ENCODE measurements at places on chromosomes 13 and 19.

DNA sequence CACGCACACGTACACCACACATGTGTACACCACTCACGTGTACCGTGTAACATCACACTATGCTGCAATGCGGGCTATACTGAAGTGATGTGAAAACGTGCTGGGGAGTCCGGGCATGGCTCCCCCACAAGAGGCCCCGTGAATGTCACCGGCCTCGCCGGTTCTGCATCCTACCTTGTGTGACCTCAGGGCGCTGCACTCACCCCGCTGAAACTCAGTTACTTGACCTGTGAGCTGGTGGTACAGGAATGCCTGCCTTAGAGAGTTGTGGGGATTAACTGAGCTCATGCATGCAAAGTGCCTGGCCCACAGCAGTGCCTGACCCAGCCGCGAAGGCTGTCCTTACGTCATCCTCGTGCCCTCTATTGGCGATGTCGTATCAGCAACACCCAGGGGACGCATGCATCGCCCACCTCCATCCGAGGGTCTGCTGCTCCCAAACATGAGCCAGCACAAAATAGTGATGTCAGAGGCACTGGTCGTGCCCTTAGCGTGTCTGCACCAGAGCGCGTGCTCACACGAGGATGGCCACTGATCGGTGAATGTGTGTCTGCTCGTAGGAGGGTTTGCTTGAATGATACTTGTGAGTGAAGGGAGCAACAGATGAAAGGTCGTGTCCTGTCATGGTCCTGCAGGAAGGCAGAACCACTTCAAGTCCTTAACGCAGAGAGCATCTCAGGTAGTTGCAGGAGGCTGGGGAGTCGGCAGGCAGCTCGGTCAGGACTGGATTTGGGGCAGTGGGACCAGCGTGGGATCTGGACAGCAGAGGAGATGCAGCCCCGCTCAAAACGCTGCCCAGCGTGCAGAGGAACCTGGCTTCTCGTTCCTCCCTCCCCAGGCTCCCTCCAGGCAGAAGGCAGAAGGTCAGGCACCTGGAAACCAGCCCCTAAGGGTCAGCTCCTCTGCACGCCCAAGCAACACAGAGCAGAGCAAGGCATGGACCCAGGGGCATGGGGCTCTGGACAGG, 126.2 kb upstream of the SPACA7 start:
- DNase-seq: no peak

DNA sequence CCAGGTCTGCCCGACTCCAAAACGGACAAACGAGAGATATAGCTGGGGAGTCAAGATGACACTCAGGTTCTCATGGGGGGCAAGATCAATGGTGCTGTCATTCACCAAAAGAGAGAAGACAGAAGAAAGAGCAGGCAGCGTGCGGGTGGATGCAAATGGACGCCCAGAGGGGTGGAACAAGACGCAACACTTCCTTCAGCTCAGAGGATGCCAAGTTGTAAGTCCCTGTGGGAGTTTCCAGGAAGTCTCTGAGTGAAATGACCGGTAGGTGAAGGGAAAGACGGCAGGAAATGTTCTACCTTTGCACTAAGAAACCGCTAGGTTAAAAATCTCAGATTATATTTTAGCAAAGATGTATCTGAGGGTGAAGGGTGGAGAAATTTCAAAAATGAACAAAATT, 26.5 kb downstream of the TUBGCP3 start:
- DNase-seq: no peak

GRCh38 chr13:24243302-24243701, 66.1 kb upstream of the C1QTNF9 start:
- peak; percentile 14 for DNase-seq

DNA sequence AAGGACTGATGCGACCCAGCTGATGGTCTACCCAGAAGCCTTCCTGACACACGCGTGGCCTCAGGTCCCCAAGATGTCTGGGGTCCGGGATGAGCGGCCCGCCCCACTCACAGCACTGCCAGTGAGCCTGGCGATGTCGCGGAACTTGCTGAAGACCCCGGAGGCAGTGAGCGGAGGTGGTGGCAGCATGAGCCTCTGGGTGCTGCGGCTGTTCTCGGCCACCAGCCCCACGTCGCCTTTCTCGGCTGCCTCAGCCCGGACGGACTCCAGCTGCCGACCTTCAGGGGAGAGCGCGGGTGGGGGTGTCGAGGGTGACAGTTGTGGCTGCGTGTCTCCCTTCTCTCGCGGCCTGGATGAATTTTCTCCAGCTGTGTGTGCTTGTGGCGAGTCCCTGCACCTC, 26.8 kb upstream of the PLA2G4C start:
- no peak for DNase-seq

DNA sequence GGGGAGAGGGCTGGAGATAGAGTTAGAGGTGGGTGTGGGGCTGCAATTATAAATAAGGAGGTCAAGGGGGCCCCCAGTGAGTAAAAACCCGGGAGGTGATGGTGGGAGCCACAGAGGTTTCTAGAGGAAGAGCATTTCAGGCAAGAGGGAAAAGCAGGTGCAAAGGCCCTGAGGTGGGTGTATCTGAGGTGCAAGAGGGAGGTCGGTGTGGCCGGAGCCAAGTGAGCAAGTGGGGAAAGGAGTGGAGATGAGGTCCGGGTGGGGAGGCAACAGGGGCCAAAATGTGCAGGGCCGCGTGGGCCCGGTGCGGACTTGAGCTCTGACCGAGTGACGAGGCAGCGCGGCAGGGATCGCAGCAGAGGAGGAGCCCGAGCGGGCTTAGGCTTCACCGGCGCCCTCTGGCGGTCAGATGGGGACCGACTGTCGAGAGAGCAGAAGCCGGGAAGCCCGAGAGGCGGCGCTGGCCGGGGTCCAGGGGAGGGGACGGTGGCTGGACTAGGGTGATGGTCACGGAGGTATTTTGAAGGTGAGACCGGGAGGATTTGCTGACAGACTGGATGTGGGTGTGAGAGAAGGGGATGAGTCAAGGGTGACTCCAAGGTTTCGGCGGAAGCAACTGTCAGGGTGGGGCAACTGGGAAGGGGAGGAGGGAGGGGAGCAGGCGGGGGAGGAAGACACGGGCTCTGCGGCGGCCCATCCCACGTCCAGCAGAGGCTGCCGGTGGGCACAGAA, 17.7 kb upstream of the SPACA4 start:
- DNase-seq: peak; percentile 70

GRCh38 chr19:20470345-20471135, 95.0 kb downstream of the ZNF737 start:
- DNase-seq: no peak

DNA sequence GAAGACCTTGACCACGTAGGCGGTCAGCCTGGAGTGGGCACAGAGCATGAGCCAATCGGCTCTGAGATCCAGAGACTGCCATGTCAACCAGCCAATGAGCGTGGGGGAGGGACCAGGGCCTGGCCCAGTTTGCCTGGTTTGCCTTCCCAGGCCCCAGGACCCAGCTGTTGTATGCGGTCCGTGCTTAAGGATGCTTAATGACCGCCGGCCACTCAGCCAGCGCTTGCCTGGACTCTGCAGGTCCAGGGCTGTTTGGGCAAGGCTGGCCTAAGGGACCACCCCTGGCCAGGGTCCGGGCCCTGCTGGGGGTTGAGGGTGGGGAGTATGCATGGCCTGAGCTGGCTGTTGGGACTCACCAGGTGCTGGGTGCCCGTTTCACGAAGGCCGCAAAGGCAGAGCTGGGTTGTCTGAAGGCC, 23.1 kb upstream of the TNFSF14 start:
- DNase-seq: no peak

DNA sequence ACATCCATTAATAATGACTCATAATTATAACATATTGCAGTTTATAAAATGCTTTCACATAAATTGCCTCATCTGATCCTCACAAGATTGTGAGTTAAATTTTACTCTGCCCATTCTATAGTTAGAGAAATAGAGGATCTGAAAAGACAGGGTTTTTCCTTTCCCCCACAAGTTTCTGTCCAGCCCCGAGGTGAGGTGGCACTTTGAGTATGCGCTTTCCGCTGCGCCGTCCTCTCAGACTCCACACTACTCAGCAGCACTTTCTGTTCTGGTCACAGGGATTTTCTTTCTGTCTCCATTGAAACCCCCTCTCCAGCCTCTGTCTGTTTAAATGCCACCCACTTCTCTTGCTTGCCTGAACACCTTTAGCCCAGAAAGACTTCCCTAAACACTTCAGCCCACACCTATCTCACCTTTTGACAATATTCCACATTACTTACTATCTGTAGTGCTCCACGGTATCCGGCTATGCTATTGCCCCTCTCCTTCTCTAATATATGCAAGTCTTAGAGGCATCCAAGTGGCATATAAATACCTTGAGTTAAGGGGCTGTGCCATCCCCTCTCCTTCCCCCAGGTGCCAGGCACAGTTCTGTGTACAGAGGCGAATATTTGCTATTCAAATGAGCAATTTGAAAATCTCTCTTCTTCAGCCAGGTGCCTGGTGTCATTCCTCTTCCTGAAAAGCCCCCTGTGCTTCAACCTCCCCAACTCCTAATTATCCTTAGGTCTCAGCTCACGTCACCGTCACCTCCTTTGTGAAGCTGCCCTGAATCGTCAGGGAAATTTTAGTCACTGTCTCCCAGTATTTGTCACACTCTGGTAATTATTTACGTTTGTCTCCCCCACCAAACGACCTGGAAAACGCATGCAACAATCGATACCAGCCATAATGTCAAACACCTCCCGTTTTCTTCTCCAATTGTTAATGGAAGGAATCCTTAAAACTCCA, 268.7 kb downstream of the NHLRC3 start:
- DNase-seq: no peak

GRCh38 chr13:93226623-93227279, at the start of gene GPC6:
Gene GPC6, plus strand, starts transcription at chr13:93226807.
- DNase-seq: peak; percentile 93

- no peak for DNase-seq
These were observed 21.8 kb downstream of the NOSIP start for GRCh38 chr19:49558591-49558990.

DNA sequence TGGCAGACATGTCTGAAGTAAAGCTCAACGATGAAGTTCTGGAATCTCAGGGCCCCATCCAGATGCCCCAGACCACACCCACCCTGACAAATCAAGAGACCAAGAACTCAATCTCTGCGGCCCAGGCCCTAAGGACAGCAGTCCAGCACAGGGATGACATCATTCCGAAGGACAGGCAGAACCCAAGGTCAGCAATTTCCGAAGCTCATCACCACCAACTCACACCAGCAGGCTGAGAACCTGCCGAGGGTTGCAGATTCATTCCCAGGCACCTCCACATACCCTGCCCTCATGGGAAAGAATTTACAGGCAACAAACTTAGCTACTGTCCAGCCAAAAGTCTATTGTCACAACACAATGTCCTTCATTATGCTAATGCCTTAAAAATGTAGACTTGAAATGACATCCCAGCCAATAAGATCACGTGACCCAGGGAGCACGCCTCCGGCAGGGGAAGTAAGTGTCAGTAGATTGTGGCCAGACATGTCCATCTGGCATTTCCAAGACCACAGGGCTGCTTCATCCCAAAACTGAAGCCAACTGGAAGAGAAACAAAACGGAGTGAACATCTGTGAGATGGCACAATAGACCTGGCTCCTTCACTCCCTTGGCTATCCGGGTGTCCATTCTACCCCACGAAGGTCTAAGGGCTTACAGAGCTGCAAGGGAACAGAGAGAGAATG, 98.8 kb downstream of the CRYL1 start:
- peak; percentile 12 for DNase-seq

GRCh38 chr19:47699360-47699917, 13.8 kb upstream of the EHD2 start:
- DNase-seq: no peak

DNA sequence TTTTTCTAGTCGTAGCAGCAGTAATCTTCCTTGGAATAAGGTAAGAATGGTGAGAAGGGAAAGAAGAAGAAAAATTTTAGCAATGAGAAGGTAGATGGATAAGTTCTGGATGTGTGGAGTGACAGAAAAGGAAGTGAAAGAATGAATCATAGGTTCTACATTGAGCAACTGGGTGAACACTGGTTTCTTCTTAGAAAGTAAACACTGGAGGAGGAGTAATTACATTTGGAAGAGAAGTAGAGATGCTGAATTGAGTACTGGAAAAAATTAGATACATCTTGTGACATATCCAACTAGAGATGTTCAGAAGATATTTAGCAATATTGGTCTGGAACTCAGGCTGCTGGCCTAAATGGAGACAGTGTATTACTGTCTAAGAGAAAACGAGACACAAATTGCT, 148.5 kb downstream of the GPC5 start:
- no peak for DNase-seq

GRCh38 chr19:38247734-38248268, 8.4 kb downstream of the PPP1R14A start:
- no peak for DNase-seq

DNA sequence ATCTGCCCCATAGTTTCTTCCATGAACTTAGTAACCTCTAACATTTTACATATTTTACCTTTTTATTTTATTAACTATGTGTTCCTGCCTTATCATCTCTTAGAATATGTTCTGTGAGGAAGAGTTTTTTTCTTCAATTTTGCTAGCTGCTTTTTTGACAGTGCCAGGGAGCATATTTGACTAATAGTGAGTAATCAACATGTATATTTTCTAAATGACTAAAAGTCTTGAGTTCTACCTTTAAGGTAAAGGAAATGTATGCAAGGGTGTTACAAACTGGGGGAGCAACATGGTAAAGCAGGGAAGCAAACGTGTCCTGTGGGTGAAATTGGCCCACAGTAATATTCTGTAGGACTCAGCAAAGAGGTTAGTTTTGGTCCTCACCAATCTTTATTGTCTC, 165.5 kb downstream of the NBEA start:
- no peak for DNase-seq

- no peak for DNase-seq
These were observed 612.7 kb upstream of the GPC6 start for GRCh38 chr13:92613921-92614320.

- no peak for DNase-seq
These were observed 356.4 kb upstream of the TSHZ3 start for GRCh38 chr19:31705656-31706055.

GRCh38 chr13:50993934-50994333, 84.3 kb downstream of the RNASEH2B start:
- DNase-seq: peak; percentile 64

All from fibroblast of gingiva (primary cell).